ENCODE measurements at places on chromosomes 3 and 15. TPM values are rescaled to one million over a fixed set of nuclear protein-coding genes. Genes with fewer than 3 reads are reported as not detected.
A peak's percentile ranks its signal among the peaks of the same experiment; 100 is the strongest.

GRCh38 chr3:44334326-44334725 is 4.2 kb upstream of the TCAIM start:
- no peak for DNase-seq

The PIERCE2 gene
- 4.3 TPM for polyA plus RNA-seq

- no peak for DNase-seq
These were observed 62.6 kb downstream of the DOCK3 start for GRCh38 chr3:50737193-50737905.

DNA sequence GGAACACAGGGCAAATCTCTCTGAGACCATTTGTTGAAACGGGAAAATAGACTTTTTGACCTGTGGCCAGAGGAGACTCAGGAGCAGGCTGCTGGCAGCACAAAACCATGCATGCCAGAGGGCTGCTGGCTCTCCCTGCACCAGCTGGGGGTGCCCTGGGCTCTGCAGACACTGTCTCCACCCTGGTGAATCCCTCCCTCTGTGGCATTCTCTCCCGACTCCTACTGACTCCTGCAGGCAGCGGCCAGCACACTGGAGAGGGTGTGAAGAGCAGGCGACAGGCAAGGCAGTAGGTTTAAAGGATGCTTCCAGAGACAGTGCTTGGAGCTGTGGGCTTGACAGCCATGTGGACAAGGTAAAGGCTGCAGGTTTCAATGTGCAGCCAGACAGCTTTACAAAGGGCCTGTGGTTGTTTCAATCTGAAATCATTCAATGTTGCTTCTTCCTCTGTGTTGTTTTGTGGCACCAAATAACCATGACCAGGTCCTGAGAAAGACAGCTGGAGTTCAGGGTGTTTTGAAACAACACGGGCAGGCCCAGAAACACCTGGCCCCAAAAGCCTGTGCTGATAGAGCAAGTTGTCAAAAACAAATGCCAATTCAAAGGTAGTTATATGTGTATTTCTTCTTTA is 431.0 kb upstream of the ATP10A start:
- no peak for DNase-seq

The ACTC1 gene
- polyA plus RNA-seq: not detected

- no peak for DNase-seq
These were observed 590.2 kb downstream of the RBMS3 start for GRCh38 chr3:29871087-29871486.

The MST1R gene
- polyA plus RNA-seq: 106 TPM

- DNase-seq: peak; percentile 80
These were observed 302.5 kb upstream of the GADL1 start for GRCh38 chr3:31196881-31197364.

- DNase-seq: no peak
These were observed 4.8 kb upstream of the CLSTN2 start for GRCh38 chr3:139930211-139930610.

GRCh38 chr3:186824430-186825139 is 17.9 kb upstream of the ADIPOQ start:
- DNase-seq: no peak

DNA sequence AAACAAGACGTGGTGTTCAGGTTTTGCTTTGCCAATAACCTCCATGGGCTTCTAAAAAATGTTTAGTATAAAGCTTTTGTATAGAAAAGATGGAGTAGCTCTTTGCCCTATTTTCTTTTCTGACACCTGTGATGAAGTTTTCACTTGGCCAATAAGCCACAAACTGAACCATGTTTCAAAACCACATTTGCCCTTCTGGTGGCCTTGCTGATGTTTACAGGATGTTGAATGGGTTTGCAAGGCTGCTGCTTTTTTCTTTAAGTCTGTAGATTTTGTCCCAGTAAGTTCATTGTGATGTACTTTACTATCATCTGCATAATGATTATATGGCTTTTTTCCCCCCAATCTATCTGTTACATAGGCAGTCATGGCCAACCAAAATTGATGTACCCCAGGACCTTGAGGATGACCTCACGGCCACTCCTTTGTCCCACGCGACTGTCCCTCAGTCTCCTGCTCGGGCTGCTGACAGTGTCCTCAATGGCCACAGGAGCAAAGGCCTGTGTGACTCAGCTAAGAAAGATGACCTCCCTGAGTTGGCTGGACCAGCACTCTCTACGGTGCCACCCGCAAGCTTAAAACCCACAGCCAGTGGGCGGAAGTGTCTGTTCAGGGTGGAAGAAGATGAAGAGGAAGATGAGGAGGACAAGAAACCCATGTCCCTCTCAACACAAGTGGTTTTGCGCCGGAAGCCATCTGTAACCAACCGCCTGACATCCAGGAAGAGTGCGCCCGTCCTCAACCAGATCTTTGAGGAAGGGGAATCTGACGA is 60.8 kb downstream of the SNRK start:
- no peak for DNase-seq

The REC114 gene
- not detected for polyA plus RNA-seq

GRCh38 chr3:12922306-12922705 is 80.9 kb upstream of the RPL32 start:
- DNase-seq: no peak

- no peak for DNase-seq
These were observed 14.2 kb downstream of the CP start for GRCh38 chr3:149207475-149207874.

DNA sequence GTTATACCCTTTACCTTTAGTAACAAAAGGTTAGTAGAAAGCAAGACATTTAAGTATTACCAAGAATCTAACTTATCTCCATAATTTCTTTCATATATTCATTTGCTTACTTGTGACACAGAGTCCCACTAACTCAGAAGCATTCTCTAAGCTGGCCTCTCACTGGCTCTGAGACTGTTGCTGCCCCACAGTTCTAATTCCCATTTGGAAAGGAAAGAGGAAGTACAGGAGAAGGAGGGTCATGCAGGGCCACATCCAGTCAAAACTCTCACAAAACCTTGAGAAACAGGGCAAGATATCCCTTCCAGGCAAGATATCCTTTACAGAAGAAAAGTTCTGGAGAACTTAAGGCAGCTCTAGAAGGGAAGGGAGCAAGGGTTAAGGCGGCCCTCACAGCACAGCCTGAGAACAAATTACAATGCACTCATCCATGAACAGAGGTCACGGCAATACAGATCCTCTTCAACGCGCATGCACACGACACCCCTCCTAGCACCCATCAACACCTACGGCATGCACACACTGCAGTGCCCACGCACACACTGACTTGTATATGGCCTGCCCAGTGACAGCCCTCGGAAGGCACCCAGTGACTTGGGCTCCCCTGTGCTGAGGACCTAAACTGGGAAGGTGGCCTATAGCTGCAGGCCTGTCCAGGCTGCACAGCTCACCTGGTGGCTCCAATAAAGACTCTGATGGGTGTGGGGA is 13.0 kb upstream of the MYO5C start:
- no peak for DNase-seq

DNA sequence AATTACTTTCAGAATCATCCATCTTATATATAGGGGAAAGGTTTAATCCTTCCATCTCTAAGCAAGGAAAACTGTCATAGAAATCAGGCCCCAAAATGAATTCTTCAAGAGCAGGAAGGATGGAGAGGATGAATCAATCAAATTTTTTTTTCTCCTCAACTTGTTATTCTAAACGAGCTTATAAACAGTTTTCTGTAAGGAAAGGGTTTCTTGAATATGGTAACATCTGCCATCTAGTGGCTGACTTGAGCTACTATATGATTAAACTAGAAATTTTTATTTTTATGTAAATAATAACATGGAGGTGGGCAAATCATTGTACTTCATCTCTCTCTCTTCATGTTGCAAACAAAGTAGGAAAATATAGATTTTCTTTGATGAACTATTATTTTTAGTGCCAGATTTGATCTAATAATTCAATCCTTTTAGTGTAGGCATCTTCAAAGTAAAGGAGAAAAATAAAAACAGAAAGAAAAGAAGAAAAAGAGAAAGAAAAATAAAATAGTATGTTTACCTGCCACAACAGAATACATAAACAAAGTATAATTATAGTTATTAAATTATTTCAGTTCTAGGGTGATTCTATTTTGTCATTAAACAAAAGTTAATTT is 146.6 kb downstream of the SERPINI1 start:
- DNase-seq: no peak

DNA sequence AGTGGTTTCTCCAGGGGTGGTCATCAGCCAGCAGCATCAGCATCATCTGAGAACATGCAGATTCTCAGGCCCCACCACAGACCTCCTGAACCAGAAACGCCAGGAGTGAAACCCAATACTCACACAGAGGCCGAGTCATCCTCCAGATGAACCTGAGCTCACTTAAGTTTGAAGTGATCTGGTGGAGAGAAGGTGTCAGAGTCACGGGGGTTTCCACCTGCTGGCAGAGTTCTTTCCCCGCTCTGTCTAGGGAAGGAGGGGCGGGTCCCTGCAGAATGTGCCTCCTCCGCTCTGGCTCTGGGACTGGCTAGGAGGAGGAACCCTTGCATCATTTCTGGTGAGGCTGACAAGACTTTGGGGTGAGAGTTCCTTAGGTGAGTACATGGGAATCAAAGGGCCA is 13.3 kb upstream of the KIF23 start:
- no peak for DNase-seq

The A4GNT gene
- polyA plus RNA-seq: not detected

The NIT2 gene
- polyA plus RNA-seq: 98.6 TPM

The SEMA3G gene
- 0.14 TPM for polyA plus RNA-seq

The TRPM1 gene
- 0.18 TPM for polyA plus RNA-seq

GRCh38 chr3:111797171-111797615 is 61.9 kb upstream of the PHLDB2 start:
- DNase-seq: no peak

The IL17RC gene
- 6.3 TPM for polyA plus RNA-seq

GRCh38 chr15:93047621-93048425 is 41.2 kb downstream of the RGMA start:
- DNase-seq: no peak

- peak; percentile 9 for DNase-seq
These were observed 200.8 kb upstream of the GOLGA6L4 start for GRCh38 chr15:84034578-84035398.

DNA sequence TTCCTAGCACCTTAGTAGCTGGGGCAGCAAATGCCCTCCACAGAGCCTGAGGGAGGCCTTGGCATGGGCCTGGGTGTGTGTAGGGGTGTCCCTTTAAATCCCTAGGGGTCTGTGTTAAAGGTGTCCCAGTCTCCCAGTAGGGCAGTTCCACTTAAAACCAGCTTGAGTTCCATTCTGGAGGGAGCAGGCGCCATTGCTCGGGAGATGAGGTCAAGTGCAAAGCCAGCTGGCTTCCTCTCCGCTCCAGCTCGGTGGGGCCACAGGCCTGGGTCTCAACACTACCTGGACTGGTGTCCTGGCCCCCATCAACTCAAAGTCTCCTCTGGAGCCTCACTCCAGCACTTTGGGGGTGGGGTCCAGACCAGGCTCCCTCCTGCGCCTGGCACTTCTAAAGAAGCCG is 25.2 kb downstream of the FEM1B start:
- DNase-seq: no peak

The BCL2A1 gene
- polyA plus RNA-seq: not detected

DNA sequence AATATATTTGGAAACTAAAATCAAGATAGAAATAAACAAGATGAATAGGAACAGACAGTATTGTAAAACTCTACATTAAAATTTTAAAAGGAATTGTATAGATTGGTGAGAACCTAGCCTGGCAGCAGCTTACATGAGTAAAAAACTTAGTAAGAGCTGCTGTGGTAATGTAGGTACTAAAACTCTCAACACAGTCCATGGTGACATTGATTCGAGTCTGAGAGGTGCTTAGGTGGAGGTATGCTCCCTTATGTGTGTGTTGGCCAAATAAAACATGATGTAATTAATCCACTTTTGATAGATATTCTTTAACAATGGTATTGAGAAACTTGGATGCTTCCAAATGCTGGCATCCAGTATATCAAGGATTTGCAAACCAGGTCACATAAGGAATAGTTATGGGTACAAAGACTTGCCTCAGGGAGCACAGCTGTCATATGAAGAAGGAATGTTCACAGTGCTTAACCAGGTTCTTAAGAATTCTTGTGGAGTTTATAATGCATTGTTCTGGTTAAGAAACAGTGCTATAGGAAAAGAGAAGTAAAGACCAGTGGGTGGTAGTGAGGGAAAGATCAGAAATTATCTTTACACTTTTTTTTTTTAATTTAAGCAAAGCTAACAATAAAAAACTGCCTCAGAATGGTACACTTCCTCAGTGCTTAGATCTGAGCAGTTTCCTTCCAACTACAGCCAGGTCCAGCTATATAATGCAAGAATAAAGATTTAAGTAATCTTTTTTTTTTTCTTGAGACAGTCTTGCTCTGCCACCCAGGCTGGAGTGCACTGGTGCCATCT is 24.6 kb upstream of the IL20RB start:
- DNase-seq: no peak

The BLM gene
- 4.4 TPM for polyA plus RNA-seq

GRCh38 chr15:64191971-64192830 is 29.4 kb upstream of the PPIB start:
- no peak for DNase-seq

- DNase-seq: no peak
These were observed 297.3 kb upstream of the THBS1 start for GRCh38 chr15:39283531-39283930.

GRCh38 chr3:100968932-100969906 is 24.0 kb downstream of the ABI3BP start:
- DNase-seq: no peak

The SV2B gene
- polyA plus RNA-seq: 0.04 TPM

DNA sequence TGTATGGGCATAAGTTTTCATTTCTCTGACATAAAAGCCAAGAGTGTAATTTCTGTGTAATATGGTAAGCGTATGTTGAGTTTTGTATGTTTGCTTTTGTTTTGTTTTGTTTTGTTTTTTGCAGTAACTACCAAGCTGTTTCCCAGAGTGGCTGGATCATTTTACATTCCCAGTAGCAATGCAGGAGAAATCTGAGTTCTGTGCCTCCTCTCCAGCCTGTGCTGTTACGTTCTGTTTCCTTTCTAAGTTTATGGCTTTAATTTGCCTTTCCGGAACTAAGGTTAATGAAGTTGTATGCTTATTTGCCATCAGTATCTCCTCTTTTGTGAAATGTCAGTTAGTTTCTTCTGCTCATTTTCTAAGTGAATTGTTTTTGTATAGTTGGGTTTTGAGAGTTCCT is 307.8 kb downstream of the GABRG3 start:
- no peak for DNase-seq

- DNase-seq: no peak
These were observed 108.2 kb downstream of the EOMES start for GRCh38 chr3:27613846-27614500.

GRCh38 chr3:10468613-10469354 is 36.6 kb downstream of the ATP2B2 start:
- no peak for DNase-seq

- no peak for DNase-seq
These were observed 28.7 kb upstream of the PIGZ start for GRCh38 chr3:196997311-196997710.

The NOX5 gene
- polyA plus RNA-seq: 0.09 TPM

- no peak for DNase-seq
These were observed 2.2 kb upstream of the KY start for GRCh38 chr3:134652886-134653630.

DNA sequence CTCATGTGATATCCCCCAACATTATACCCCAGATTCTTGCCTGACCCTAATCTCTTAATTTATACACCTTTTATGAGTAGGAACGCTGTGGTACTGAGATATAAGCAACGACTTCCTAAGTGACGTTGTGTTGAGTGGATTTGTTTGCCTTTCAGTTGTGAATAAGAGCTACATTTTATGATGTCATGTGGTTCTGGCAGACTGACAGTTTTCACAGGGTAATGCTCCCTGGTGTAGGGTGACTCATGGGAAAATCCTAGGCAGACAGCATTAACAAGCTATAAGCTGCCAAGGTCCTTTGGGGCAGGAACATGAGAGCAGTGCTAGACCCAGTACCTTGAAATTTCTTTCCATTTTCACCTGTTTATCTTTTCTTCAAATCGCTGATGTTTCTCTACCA is 11.2 kb downstream of the C3orf52 start:
- DNase-seq: peak; percentile 94
